NCI-H1417 treated with DMSO at 0.1 percent for 48 hours (cell line): ENCODE measurements at places on chromosomes 6 and 20.

DNA sequence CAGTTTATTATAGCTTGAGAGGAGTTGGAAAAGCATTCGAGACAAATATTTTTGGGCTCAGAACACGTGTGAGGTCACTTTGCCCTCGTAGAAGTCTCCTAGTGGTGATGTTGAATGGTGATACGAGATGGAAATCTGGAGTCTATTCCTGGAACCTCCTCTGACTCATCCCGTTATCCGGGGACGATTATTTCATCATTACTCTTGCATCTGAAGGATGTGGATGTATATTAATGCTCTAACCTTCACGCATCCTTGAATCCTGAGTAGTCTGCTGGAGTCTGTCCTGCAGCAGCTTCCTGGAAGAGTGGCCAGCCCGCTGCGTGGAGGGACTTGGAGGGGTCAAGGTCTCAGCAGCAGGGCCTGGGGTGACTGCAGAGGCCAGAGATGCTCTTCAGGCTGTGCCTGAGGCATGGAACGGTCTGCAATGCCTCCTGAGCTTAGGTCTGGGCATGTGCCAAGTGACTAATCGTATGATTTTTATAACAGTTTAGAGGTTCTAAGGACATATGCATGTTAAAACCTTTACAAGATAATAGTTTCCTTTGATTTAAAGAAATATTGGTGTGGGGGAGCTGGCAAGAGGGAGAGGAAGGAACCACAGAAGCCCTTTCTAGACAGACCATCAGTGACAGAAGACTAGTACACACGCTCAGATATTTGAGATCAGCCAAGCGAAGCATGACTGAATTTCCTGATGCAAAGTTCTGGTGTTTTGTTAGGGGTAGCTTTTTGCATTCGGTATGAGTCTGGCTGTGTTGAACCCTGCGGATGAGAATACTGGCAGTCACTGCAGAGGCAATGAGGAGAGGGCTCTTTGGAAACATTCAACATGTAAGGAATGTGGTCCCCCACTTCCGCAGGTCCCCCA, 400.2 kb downstream of the QKI start:
- no peak for DNase-seq

DNA sequence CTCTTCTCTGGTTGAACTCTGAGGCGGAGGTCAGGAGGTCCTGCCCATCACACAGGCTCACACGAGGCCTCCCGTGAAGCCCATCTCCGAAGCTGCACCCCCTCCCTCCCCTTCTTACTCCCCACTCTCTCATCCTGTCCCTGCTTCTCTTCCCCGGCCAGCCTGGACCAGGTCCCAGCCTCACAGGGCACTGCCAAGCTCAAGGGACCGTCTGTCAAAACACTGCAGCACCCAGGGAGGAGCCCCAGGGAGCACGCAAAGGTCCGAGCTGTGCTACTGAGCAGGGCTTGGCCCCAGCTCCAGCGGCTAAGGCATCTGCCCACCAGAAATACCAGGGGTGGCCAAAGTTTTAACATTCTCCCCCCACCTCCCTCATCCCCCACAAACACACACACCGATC, 70.0 kb downstream of the PSMG4 start:
- DNase-seq: no peak

- no peak for DNase-seq
Measured at GRCh38 chr6:76441875-76442274, 369.4 kb upstream of the IMPG1 start.

GRCh38 chr20:63822276-63822696, 8.8 kb downstream of the ZBTB46 start:
- DNase-seq: no peak

- no peak for DNase-seq
Measured at GRCh38 chr20:40081653-40082052, 607.4 kb downstream of the MAFB start.

- DNase-seq: no peak
Measured at GRCh38 chr6:131808460-131809269, 845 bp downstream of the ENPP1 start.

DNA sequence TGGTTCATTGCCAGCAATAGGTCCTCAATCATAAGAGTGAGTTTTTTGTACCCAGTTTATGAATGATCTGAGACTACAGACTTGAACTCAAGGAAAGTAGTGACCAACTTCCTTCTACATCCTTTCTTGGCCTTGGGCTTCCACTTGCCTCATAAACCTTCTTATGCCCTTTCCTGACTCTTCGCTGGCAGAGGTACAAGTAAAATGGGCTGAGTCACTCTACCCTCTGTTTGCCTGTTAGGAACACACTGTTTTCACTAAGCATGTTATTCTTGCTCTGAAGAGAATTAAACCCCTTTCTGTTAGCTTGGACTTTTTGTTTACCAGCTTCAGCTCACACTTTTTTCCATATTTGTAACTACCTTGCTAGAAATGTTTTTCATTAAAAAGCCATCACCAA, 74.4 kb downstream of the PKHD1 start:
- no peak for DNase-seq

DNA sequence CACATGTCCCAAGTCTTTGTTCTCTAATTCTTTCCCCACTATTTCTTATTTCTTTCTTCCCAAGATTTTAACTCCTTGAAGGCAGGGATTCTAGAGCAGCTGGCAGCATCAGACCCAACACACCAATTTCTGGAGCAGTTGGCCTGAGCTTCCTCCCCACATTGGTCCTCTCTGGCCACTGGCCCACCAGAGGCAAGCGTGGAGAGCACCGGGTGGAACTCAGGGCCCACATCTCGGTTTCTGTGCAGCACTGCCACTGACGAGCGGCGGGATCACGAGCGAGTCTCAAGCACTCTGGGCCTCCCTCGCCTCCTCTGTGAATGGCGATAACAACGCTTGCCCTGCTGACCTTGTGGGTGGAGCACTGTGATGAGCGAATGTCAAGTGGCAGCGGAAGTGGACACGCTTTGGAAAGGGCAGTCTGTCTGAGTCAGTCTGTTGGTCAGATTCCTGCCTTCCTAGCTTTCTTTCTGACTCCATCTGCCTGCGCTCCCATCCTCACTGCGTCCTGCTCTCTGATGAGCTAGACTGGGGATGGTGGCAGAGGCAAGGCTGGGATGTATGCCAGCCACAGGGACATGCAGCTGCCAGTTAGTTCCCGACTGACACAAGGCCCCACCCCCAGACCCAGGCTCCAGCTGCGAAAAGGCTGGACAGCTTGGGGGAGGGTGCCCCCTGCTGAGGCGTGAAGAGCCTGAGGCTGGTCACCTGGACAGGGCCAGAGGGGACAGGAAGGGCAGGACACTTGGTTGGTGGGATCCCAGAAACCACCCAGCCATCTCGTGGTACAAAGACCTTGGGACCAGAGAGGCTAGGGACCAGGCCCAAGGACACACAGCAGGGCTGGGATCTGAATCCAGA, 4.5 kb upstream of the SPDEF start:
- DNase-seq: no peak

- no peak for DNase-seq
Measured at GRCh38 chr6:67361264-67361663, 1273.8 kb upstream of the ADGRB3 start.

GRCh38 chr6:99490608-99491007, 24.6 kb downstream of the USP45 start:
- DNase-seq: no peak

GRCh38 chr6:157849288-157850017, 26.4 kb downstream of the SNX9 start:
- DNase-seq: no peak

- no peak for DNase-seq
Measured at GRCh38 chr6:51805517-51805916, 281.9 kb downstream of the PKHD1 start.

GRCh38 chr6:82690283-82690682, 326.7 kb downstream of the TPBG start:
- no peak for DNase-seq

DNA sequence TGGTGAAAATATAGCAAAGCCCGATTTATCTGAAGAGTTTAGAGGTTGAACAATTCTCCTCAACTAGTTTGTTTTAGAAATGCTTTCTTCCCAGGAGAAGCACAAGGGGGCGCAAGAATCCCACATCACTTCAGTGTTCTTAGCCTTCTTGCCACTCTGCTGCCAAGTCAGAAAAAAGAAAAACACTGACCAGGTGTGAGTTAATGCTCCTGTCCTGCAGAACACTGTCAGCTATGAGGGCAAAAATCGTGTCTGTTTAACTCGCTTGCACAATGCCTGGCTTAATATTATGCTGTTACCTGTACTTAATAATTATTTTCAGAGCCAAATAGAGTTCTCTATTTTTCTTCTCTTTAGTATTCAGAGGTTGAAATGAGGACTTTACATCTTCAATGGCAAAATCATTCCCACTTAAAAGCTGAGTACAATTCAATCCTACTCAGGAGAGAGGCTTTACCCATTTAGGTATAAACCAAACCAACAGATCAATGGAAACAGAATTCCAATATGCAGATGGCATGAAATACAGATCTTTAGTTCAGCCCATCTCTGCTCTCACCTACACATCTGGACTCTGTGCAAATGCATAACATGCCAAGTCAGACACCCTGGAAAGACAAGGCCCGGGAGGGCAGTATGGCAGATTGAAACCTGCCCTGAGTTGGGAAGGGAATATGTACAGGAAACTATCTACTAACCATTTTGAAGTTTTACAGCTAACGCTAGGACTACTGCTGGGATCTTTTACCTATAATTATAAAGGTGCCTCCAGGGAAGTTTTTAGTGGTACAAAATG, 71.4 kb upstream of the TULP1 start:
- DNase-seq: no peak

DNA sequence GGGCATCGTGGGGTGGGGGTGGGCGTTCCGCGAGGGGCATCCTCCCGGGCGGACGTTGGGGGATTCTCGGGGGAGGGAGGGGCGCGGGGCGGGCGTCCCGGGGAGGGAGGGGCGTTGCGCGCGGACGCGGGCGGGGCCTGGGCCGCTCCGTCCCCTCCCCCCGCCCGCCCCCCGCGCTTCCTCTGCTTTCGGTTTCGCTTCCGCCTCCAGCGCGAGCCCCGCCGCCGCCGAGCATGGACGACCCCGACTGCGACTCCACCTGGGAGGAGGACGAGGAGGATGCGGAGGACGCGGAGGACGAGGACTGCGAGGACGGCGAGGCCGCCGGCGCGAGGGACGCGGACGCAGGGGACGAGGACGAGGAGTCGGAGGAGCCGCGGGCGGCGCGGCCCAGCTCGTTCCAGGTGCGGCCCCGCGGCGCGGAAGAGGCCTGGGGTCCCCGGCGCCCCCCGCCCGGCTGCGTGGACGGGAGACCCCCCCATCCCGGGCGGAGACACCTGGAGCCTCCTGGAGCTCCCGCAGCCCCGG, at the start of gene OGFR:
TSS of gene OGFR (plus strand) at position 209 of the 528 bp plus-strand sequence. CDS start at position 234, 25 bp downstream.
- no peak for DNase-seq

GRCh38 chr6:26065952-26066380, 21.3 kb upstream of the HFE start:
- no peak for DNase-seq

DNA sequence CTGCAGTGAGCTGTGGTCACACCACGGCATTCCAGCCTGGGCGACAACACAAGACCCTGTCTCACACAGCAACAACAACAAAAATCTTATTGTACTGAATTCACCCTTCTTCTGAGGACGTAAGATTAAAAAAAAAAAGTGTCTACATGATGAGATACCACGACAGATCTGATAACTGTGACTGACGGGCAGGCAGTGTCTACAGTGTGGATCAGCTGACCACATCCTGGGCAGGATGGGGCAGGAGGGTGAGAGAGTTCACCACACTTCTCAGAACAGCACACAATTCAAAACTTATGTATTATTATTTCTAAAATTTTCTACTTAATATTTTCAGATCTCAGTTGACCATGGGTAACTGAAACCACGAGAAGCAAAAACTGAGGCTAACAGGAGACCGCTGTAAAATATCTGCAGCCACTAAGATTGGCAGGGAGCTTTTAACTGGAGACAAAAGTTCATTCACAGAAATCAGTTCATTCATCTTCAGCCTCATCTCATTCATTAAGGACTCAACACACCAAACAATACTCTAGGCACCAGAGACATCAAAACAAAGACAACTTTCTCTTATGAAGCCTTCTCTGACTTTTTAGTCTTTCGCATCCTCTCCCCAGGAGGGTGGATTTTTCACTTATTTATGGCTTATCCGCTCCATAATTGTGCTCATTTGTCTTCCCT, 15.7 kb upstream of the NHSL1 start:
- DNase-seq: no peak

DNA sequence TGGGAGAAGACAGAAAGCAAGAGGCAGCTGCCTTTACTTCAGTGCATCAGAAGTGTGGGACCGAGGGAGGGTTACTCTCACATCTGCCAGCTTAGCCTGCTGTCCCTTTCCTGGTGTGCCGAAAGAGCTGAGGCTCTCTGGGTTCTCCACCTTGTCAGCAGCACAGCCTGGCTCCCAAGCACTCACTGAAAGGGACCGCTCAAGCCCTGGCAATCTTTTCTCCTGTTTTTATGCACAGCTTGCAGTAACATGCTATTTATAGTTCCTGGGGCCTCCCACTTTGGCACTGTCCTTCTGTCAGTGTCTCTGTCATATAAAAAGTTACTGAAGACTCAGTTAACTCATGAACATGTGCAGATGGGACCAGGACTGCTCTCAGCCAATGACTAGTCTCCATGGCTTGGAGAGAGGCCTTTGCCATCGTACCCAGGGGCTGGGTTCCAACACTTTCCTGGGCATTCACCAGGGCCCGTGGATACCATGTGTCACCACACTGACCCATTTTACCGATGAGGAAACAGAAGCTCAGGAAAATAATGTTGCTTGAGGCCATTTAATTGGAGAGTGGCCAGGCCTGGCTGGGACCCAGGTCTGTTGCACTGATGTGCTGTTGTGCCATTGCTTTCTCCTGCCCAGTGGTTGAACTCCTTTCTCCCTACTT, 46.2 kb downstream of the PANK2 start:
- no peak for DNase-seq

DNA sequence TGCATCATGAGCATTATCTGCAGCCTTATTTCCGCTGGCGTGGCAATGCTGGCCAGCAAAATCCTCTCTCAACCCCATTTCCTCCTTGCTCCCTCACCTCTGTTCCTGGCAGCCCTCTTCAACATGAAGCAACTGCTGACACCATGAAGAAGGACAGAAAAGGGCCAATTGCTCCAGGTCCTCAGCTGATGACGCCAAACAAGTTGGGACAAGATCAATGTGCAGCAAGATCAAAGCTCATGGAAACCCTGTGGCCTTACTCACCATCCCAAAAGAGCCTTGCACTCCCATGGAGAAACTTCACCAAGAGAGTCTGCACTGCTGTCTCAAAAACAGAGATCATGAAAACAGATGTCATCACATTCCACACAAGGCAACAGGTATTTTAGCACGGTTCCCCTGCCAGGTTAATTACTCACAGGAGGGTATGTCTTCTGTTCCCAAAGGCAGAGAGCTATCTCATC, 7.4 kb downstream of the GFOD1 start:
- no peak for DNase-seq
